ENCODE measurements at places on chromosomes 7 and 10.
A peak's percentile ranks its signal among the peaks of the same experiment; 100 is the strongest.

DNA sequence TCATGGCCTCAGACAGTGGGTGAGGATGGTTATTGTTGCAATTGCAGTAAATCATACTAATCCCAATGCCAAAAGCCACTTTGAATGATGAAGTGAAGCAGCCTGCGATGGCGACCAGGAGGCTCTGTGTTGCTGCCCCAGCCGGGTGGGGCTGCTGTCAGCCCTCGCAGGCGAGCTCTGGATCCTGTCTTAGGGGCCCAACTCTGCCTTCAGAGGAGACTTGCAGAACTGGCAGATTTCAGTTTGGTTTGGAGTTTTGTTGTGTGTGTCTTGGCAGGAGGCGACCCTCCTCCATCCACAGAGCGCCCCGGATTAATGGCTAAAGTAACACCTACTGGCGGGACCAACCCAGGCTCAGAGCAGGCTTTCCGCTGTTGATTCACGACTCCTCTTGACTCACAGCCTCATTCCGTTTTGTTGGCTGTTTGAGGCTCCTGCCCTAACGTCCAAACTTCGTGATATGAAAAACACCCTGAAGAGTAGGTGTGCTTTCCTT, 67.9 kb upstream of the BMPER start:
- no peak for DNase-seq

DNA sequence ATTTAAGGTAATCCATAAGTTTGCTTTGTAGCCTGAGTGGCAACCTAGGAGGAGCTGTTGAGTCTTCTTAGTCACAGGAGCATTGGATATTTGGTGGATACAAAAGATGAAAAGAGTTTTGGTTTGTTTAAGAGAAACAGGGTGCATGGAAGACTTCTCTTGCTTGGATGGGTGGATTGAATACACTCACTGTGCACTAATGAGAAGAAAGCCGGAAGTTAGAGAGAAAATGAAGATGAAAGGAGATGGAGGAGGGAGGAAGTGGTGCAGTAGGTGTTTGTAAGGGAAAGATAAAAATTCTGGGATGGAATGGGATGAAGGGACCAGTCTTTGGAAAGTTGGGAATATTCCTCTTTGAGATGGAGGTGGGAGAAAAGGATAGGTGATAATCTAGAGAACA, 7.7 kb downstream of the MDFIC start:
- DNase-seq: no peak

- DNase-seq: no peak
These were observed 777.3 kb downstream of the CCSER2 start for GRCh38 chr10:85105614-85106255.

DNA sequence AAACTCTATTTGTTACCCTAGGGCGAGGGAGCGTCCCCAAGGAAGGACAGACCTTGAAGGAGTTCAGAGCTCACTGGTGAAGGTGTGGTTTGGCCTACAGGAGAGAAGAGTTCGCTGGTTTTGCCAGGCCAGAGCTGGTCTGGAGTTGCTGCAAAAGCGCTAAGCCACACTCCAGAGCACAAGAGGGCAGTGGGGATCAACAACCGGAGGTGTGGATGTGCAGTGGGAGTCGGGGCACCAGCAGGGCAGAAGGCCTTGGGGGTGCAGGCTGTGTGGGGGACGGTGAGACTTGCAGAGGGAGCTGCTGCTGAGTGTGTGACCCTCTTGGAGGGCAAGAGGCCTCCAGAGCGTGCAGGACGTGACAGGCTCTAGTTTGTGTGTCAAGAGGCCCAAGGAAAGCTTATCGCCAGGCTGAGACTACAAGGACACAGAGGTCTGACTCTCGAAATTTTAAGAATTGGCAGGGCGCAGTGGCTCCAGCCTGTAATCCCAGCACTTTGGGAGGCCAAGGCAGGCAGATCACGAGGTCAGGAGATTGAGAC, 14.3 kb upstream of the CUL1 start:
- no peak for DNase-seq

DNA sequence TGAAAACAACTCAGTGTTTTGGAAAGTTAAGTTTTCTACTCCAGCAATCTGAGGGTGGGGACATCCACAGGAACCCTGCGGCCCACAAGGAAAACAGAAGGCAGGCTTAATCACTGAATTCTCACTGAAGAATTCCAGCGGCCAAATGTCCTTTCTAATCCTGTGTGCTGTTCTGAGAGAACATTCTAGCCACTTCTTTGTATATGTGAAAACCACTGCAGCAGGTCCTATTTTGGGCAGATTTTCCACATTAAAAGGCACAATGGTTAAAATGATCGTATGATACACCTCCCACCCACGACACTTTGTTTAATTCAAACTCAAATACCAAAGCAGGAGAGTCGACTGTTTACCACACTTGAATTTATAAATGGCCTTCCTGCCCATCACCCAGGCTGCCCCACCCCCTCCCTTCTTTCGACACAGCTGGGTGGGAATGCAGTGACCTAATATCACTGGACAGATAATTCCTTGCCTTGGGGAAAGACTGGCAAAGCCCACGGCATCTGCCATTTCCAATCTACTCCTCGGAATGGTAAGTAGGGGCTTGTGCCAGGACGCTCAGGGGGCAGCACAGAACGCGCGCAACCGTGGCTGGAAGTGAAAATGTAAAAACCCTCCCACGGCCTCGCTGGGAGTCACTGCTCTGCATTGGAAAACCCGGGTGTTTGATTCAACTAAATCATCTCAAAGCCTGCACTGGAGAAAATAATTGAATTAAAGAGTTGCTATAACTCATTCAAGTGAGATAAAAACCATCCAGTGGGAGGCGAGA, 67.0 kb downstream of the CTBP2 start:
- peak; percentile 75 for DNase-seq

GRCh38 chr10:308101-308500, 172.8 kb downstream of the ZMYND11 start:
- DNase-seq: no peak

GRCh38 chr7:110645060-110645459, 445.9 kb upstream of the LRRN3 start:
- no peak for DNase-seq

- no peak for DNase-seq
These were observed 65.1 kb downstream of the SFMBT2 start for GRCh38 chr10:7345717-7346116.

DNA sequence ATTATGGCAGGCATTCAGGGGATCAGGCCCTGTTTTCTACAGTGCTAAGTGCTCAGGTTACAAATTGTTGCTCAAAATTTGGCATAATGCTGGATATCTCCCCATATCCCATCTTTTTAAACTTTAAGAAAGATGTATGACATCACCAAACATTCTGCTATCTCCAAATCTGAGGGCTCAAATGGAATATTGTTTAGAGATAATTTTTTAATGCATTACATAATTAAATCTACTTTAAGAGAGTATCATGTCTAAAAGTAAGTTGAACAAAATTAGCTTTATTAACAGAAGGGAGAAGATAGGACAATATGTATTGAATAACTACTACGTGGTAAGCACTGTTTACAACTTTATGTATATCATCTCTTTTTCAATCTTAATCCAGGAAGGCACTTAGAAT, 13.9 kb downstream of the NT5C3A start:
- DNase-seq: no peak

DNA sequence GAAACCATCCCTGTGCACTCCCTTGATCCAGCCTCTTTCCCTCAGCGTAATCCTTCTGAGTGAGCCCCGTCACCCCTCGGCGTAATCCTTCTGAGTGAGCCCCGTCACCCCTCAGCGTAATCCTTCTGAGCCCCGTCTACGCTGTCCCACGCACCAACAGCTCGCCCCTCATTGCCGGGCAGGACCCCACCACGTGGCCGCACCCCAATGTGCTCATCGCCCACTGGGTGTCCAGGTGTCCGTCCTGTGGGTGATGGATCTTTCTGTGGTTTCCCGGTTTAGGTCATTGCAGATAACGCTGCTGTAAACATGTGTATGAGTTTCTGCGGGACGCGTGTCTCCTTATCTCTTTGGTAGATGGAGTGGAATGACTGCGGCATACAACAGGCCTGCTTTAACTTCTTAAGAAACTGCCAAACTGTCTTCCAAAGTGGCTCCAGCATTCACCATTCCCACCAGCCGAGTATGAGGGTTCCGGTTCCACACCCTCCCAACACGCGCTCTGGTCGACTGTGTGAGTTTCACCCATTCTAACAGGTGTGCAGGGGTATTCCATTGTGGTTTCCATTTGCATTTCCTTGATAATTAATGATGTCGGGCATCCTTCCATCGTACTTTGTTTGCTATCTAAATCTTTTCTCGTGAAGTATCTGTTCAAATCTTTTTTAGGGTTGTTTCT, 42.1 kb upstream of the NKX6-2 start:
- no peak for DNase-seq

DNA sequence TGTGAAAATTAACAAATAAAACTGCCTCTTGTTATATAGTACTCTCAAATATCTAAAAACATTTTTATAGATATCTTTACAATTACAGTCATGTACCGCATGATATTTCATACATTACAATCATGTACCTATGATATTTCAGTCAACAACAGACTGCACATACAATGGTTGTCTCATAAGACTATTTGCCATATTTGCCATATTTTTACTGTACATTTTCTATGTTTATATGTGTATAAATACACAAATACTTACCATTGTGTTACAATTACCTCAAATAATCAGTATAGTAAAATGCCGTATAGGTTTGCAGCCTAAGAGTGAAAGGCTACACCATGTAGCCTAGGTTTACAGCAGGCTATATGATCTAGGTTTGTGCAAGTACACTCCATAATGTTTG, 336.0 kb upstream of the PCDH15 start:
- no peak for DNase-seq

DNA sequence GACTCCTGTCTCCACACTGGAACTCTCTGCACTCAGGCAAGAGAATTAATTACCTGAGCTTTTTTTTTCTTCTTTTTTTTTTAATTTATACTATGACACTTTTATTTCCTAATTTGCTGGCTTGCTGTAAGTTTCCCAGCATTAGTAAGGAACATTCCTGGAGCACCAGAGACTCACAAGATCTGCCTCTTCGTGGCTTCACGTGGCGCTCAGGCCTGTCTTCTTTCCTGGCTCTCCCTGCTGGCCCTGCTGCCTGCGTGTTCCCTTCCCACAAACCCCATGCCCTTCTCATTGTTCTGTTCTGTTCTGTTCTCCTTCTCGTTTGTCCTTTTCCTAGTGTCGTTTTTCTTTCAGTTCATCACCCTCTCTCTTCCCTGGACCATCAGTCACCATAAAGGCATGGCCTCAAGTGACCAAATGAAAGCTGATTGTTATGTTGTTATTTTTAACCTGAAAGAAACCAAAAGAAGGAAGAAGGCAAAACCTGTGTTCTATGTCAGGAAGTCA, 591.6 kb upstream of the PFKP start:
- DNase-seq: no peak

DNA sequence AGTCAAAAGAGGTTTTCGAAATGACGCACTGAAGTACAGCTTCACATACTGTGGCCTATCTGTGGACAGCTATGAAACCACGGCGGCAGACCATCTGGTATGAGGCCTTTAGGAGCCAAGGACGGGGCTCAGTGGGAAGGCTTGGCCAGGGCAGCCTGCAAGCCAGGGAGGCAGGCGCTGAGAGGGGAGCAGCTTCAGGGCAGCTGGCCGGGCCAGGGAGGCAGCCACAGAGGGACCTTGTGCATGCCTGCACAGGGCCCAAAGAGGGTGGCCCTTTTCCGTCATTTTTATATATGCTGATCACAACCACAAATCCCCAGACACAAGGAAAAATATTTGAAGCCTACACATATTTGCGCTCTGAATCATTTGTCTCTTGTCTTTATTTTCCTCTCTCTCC, 13.5 kb downstream of the CALD1 start:
- peak; percentile 57 for DNase-seq

DNA sequence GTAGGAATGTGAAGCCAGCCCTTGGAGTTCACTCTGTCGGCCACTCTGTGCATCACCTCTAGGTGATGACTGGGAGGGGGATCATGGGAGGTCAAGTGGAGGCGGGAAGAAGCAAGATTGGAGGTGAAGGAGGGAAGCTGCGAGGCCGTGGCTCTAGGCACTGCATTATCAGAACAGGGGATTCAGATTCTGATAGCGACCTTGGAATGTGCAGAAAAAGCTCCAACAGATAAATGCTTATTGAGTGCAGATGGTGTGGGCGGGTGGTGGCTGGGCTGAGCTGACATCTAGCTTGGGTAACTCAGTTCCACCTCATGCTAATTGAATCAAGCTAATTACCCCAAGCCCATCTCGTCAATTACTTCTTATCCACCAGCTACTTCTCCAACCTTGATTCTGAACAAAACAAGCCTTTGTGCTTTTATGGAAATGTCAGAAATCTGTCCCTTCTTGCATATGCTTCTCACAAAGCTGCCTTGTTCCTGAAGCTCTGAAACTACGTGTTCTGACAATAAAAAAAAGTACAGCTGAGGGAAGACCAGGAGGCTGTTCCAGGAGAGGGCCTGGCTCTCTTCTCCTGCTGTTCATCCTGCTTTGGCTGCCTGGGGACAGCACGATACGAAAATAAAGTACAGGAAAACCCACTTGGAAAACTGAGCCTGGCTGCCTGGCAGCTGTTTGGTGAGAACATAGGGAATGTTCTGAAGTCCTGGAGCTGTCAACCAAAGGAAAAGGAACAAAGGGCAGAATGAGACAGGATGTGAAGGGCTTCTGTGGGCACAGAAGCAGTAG, 27.5 kb downstream of the STRA8 start:
- DNase-seq: no peak

- DNase-seq: no peak
These were observed 6.9 kb upstream of the ELFN1 start for GRCh38 chr7:1663223-1663622.

DNA sequence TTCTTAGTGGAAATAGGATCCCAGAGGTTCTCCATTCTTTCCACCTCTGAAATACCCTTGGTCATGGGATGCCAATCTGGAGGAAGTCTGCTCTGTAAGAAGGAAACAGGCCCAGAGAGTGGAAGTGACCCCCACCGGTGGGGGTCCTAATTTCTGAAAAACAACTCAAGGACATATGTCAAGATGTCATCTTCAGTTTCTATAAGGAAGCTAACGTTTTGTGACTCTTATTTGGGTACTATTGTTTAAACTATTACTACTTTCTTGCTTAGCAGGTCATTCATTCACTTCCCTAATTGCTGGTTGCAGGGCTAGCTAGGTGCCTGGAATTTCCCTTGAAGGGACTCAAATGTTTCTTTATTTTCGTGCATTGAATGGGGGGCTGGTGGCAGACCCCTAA, 1.9 kb upstream of the ZNF775 start:
- no peak for DNase-seq

DNA sequence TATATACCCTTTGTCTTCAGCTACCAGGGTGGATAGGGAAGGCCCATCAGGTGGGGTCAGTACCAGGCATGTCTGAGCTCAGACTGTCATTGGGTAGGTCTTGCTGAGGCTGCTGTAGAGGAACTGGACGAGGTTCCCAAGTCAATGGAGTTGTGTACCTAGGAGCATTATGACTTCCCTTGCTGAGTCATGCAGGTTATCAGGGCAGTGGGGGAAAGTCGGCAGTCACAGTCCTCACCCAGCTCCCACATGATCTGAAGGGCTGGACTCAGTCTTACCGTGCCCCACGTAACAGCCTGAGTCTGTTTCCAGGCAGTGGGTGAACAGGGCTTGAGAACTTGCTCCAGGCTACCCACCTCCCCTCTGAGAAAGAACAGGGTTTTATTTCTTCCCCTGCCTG, 260.8 kb upstream of the COBL start:
- DNase-seq: no peak

GRCh38 chr7:101200504-101200861, 353 bp downstream of the MOGAT3 start:
- no peak for DNase-seq

- no peak for DNase-seq
These were observed 930 bp downstream of the GIMAP6 start for GRCh38 chr7:150631084-150631826.
